ENCODE measurements at places on chromosomes 11 and 22.
A peak's percentile ranks its signal among the peaks of the same experiment; 100 is the strongest.

DNA sequence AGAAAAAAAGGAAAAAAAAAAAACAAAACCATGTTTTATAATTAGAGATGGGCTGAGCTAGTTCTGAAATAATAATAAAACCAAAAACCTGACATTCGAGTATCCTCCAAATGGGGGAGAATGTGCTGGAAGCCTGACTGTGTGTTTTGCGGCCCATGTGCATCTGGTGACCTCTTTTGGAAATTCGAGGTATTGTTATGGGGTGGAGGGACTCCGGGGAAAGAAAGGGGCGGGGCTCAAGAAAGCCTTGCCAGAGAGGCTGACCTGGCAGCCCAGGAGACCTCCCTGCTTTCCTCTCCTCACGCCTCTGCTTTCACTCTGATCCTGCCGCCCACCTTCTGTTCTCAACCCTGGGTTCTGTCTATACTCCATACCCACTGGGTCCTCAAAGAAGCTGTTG is 72.9 kb downstream of the CTTN start:
- DNase-seq = peak; percentile 48

GRCh38 chr11:100861212-100861611 is 174.1 kb downstream of the ARHGAP42 start:
- no peak for DNase-seq

- DNase-seq = peak; percentile 60
These were observed 12.9 kb upstream of the WT1 start for GRCh38 chr11:32448232-32448631.

DNA sequence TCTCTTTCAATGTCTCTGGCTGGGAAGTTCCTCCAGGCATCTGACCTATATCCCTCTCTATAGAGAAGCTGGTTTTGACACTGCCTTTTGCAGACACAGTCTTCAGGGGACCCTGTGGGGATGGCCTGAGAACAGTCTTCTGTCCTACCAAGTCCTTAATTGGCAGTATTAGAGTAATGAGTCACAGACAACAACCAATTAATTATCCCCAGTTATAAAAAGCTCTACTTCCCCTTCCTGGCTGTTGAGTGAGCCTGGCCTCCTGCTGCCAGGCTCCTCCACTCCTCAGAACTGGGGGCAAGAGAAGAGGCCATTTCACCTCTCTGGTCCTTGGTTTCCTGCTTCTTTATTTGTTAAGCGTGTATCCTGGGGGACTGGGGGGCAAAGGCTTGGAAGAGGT is 41.2 kb upstream of the KLHL35 start:
- DNase-seq = peak; percentile 31

GRCh38 chr11:34573537-34573936 is 47.4 kb upstream of the EHF start:
- no peak for DNase-seq

- no peak for DNase-seq
These were observed 467.9 kb upstream of the ANO3 start for GRCh38 chr11:25863986-25864385.

DNA sequence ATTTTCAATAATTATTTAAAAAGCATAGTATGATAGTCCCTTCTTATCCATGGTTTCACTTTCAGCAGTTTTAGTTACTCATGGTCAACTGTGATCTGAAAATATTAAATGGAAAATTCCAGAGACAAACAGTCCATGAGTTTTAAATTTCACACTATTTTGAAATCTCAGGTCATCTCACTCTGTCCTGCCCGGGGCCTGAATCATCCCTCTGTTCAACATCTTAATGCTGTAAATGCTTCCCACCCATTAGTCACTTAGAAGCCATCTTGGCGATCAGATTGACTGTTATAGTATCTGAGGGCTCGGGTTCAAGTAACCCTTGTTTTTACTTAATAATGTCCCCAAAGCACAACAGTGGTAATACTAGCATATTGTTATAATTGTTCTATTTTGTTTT is 1509.3 kb downstream of the FAM181B start:
- no peak for DNase-seq

DNA sequence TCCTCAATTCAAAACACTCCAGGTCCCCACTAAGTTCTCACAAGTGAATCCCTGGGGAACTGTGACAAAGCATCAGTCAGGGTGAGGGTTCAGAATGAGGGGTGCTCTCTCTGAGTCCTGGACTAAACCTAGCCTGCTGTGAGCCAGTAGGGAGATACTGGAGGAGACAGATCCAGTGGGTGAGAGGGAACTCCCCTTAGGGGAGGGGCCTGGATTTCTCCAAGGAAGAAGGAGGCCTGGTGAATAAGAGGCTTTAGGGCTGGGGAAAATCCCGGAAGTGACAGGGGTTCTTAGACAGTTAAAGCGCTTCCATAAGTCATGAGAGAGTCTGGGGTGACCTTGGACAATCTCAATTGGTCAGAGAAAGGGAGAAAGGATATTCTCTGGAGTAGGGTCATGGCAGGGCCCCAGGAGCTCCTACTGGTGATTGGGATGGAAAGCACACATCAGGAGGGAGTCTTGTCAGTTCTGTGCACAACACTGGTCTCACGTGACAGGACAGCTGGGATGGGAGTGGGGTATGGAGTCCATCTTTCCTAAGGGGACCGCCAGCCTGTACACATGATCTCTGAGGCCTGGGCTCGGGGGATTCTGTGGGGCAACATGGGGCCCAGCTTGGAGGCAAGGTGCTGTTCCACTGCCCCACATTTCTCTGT is 1.5 kb downstream of the TBC1D10A start:
- DNase-seq = no peak

DNA sequence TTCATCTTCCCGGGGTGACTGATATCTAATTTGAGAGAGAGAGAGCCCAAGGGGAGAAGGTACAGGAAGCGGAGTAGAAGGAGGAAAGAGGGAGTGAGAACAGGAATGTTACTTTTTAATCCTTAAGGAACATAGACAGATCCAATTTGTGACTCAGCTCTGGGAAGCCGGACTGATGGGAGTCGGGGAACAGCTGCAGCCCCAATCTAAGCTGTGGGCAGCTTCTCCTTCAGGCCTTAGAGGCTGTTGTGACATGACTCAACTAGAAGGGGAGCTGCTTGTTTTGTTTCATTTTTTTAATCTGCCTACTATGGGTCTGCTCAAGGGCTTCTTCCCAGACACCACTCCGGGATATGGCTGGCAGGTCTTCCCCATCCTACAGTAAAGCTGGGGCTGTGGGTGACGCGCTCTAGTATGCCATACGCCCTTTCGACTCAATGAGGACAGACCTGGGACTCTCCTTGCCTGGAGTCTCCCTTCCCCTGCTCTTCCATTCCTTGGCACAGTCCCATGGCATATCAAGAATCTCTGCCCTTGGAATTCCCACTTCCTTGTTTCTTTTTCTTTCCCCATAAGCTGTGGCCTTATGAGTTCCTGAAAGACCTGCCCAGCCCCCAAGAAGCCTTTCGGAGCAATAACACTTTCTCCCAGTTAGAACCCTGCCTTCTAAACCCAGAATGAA is 103.3 kb upstream of the AKIP1 start:
- DNase-seq = no peak

GRCh38 chr11:33910958-33911339 is 19.1 kb upstream of the LMO2 start:
- DNase-seq = no peak

DNA sequence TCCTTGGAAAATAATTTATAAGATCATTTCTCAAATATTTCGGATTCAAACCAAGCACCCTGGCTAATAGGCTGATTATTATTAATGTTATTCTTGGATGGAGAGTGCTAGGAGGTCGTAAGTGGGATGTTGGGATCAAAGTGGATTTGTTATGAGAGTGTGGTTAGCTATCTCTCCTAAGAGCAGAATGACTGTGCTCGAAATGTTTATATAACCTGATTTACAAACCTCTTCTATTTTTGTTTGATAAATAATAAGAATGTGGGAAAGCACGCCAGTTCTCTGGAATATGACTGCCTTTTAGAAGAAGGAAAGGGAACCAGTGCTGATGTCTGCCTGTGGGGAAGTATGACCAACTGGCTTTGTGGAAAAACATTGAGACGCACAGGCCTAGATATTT is 527.5 kb downstream of the NTM start:
- no peak for DNase-seq

GRCh38 chr11:118572981-118573550 is 857 bp downstream of the ARCN1 start:
- DNase-seq = peak; percentile 15

DNA sequence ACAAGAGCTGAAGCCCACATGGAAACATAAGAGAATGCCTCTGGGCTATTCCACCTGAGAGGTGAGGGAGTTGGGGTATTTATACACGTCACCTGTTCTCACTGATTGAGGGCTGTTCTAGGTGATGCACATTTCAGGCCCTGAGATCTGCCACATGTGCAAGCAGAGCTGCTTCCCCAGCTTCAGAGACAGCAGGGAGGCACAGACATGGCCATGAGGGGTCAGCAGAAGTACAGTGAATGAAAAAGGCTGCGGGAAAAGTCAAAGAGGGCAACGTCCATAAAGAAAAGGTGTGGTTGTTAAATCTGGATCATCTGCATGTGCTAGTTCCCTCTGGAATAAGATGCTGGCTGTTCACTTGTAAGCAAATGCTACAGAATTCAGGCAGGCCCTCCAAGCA is 75.4 kb downstream of the GAB4 start:
- no peak for DNase-seq

GRCh38 chr22:33678523-33678922 is 241.8 kb downstream of the LARGE1 start:
- DNase-seq = no peak

DNA sequence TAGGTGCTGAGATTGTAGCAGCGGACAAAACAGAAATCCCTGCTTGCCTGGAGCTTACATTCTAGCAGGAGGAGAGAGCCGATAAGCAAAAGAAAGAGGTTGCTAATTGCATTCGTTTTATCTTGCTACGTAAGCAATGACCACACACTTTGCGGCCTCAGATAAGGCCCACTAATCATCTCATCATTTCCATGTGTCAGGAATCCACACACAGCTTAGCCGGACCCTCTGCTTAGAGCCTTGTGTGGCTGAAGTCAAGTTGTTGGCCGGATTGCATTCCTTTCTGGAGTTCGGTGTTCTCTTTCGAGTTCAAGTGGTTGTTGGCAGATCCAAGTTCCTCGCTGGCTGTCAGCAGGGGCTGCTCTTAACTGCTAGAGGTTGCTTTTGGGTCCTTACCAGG is 101.6 kb downstream of the CHST1 start:
- DNase-seq = no peak

DNA sequence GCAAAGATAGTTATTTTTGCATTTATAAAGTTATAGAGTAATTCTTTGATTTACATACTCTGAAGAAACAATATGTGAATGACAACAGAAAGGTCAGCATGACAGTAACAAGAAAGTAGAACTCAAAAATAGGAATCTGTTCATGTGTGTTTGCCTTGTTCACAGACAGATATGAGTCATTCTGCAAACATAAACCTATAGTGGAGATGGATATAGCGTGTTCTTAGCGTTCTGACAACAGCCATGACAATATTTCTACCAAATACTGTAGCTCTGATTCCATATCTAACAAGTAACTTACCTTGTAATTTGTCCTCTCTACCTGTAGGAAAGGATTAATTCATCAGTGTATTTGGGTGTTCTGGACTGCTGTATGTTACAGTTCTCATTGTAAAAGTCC is 208.5 kb upstream of the MTMR2 start:
- no peak for DNase-seq

- no peak for DNase-seq
These were observed 243.4 kb downstream of the MIAT start for GRCh38 chr22:26900787-26901186.

DNA sequence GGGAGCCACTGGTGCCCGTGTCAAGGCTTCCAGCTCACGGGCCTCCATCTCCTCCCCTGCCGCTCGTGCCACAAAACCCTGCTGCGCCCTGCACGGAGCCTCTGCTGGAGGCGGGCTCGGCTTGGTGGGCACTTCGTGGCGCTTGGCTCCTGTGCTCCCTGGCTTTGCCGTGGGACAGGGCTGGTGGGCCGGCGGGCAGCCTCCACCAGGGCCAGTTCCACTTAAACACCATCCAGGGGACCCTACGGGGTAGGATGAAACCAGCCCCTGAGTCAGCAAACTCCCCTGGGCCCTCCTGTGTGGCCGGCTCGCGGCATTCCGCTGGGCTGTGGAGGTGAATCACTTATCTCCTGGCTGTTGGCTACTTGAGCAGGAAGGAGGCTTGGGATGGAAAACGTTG is 1304.6 kb downstream of the BRD1 start:
- no peak for DNase-seq

DNA sequence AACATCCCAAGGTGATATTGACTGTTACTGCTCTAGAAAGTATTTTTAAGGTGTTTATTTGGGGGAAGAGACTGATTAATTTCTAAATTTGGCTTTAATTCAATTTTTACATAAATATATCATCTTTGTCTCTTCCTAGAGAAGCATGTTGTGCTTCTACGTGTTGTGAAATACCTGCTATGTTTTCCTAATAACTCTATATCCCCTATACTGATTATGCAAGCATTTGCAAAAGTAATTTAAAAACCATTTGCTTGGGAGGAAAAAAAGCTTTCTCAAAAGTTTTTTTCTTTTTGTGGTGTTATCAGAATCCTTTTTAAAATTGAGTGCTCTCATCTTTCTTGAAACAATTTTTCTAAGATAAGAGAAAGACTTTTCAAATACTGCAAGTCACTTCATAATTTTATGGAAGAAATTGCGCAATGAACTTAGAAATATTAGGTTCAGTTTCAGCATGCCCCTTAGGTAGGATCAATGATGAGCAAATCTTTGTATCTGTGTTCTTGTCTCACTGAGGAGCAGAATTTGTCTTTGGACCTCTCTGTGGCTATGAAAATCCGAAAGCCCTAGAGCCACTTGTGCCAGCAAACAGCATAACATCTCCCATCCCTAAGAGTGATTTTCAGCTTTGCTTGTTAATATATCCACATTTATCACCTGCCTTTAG is 7.4 kb upstream of the BLID start:
- no peak for DNase-seq

GRCh38 chr11:10443152-10443551 is 11.9 kb upstream of the AMPD3 start:
- DNase-seq = no peak

DNA sequence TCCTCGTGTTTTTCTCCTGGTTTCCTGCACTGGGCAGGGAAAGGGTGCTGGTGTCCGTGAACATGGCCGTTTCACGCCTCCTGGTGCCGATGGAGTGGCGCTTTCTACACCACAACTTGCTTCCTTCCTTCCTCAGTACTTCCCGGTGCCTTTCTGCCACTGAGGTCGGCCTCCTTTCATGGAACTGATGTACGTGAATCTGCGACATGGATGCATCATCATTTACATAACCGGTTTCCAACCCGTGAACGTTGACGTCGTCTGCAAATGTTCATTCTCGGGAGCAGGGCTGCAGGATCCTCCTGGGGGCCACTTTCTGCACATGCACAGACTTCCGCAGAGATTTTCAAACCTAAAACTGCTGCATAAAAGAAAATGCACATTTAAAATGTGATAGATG is 474.4 kb downstream of the BRD1 start:
- no peak for DNase-seq

GRCh38 chr11:9600166-9600565 is 26.7 kb downstream of the WEE1 start:
- no peak for DNase-seq

- DNase-seq = peak; percentile 96
These were observed at the start of gene P2RY6 for GRCh38 chr11:73271936-73272679. Gene P2RY6 (plus strand): TSS chr11:73272338. CDS start chr11:73296519, 24,181 bp downstream.

GRCh38 chr11:20066783-20067156 is 93.5 kb downstream of the DBX1 start:
- DNase-seq = no peak

GRCh38 chr22:39135092-39135896 is 17.2 kb downstream of the CBX7 start:
- DNase-seq = peak; percentile 49

Data from HL-60 (cell line).